ENCODE measurements at places on chromosomes 3 and 15. TPM values are rescaled to one million over a fixed set of nuclear protein-coding genes. Genes with fewer than 3 reads are reported as not detected.

PPM1L gene
- total RNA-seq = 2.4 TPM

DNA sequence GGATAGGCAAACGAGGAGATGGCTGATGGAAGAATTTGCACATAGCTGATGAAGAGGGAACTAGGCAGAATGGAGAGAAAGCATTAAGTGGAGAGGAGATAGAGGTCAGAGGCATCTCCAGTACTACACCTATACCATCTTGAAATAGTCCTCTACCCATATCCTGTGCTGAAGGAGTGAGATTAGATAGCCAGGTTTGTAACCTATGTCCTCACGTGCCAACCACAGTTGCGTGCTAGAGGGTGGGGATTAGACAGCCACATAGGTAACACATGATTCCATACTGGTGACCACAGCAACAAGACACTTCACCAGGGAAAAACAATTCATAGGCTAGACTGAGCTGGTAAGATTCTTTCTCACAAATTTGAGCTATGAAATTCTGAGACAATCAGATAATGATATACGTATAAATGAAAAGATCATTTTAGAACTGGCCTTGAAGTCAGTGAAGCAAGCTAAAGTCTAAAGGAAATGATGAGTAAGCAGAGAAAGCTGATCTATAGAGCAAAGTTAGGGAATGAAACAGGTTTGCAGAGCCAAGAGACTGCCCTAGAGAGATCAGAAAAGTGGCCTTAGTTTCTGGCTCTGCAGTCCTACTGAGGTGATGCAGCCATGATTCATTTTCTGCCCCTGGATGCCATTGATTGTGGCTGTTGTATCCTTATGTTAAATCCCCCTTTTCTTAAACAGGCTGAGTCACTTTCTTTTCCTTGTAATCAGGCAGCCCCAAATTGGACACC is 17.7 kb downstream of the MYNN start:
- H3K27ac ChIP-seq = no peak overlapping the region
- no peaks in the 10 kb centered on the region for H3K27me3 ChIP-seq
- peaks cover 10% of the 10 kb centered on the region for H3K4me1 ChIP-seq
- H3K36me3 ChIP-seq = peaks cover 31% of the 10 kb centered on the region

GRCh38 chr3:30059240-30059639 is 547.2 kb upstream of the TGFBR2 start:
- no peaks in the 10 kb centered on the region for H3K4me1 ChIP-seq
- H3K36me3 ChIP-seq = peaks cover under 1% of the 10 kb centered on the region
- H3K27me3 ChIP-seq = peaks cover 2% of the 10 kb centered on the region
- DNase-seq = no peak

TRH gene
- total RNA-seq = not detected

- DNase-seq = no peak
- no peak overlapping the region for H3K4me3 ChIP-seq
- H3K27ac ChIP-seq = no peak overlapping the region
Observed at GRCh38 chr3:113775516-113775915, 28.7 kb downstream of the ATP6V1A start.

GUCA1C gene
- not detected for total RNA-seq

GRCh38 chr15:29031502-29032228 is 145.9 kb downstream of the APBA2 start:
- DNase-seq = peak; percentile 22
- peaks cover 10% of the 10 kb centered on the region for H3K36me3 ChIP-seq
- no peaks in the 10 kb centered on the region for H3K27me3 ChIP-seq
- H3K4me1 ChIP-seq = peaks cover 19% of the 10 kb centered on the region
- no peak overlapping the region for H3K4me3 ChIP-seq

AHSG gene
- not detected for total RNA-seq
